ENCODE measurements at places on chromosomes 1 and 21.

GRCh38 chr1:67764633-67765032 lies 68.6 kb downstream of the GNG12 start:
- no peaks in the 10 kb centered on the region for H3K36me3 ChIP-seq
- peaks cover 4% of the 10 kb centered on the region for H3K4me1 ChIP-seq
- no peak overlapping the region for H3K27ac ChIP-seq
- no peak overlapping the region for H3K4me3 ChIP-seq

DNA sequence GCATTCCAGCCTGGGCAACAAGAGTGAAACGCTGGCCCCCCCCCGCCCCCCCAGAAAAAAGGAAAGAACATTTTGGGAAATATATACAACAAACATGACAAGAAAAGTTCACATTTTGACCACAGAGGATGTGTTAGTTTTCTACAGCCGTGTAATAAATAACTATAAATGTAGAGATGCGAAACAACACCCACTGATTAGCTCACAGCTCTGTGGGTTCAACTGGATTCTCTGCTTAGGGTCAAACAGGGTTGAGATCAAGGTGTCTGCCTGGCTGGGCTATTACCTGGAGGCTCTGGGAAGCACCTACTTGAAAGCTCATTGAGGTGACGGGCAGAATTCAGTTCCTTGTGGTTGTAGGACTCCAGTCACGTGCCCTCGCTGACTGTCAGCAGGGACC lies 11.1 kb upstream of the VPS26C start:
- no peak for DNase-seq
- H3K36me3 ChIP-seq: no peaks in the 10 kb centered on the region
- no peaks in the 10 kb centered on the region for H3K4me1 ChIP-seq
- H3K4me3 ChIP-seq: no peak overlapping the region

DNA sequence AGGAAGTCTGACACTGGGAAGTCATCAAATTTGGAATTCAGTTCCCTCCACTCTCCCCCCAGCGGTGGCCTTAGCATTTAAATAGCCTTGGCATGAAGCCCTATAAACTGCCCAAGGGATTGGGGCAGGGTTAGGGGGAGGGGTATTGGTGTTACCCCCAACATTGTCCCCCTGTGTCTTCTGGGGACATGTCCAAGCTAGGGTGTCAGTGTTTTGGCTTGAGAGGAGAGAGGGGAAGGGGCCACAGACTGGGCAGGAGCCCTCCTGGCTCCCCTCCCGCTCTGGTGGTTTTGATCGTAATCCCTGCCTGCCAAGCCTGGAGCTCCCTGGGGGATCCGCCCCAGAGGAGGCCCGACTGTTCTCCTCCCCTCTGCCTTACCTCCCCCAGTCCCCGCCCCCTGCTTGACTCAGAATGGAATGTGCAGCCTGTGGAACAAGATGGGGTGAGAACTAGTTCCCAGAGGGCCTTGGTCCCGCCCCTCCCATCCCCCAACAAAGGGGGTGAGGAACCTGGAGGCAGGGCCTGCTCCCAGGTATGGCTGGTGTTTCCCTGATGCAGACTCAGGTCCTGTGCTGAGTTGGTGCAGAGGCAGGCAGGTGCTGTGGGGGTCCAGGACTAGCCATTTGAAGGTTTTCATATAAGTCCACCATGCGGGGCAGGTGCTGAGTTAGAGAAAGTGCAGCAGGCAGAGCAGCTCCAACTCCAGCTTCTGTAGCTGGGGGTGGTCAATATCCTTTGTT lies 7.4 kb downstream of the SOX13 start:
- H3K4me1 ChIP-seq: peaks cover 5% of the 10 kb centered on the region
- H3K27me3 ChIP-seq: peaks cover 47% of the 10 kb centered on the region
- H3K36me3 ChIP-seq: no peaks in the 10 kb centered on the region
- DNase-seq: no peak
- no peak overlapping the region for H3K4me3 ChIP-seq

GRCh38 chr1:13706046-13706445 lies 6.1 kb downstream of the PRDM2 start:
- DNase-seq: no peak
- no peaks in the 10 kb centered on the region for H3K27me3 ChIP-seq
- peaks cover 50% of the 10 kb centered on the region for H3K4me1 ChIP-seq
- no peak overlapping the region for H3K27ac ChIP-seq
- no peak overlapping the region for H3K4me3 ChIP-seq
- peaks cover 13% of the 10 kb centered on the region for H3K36me3 ChIP-seq

GRCh38 chr1:211376807-211377470 lies 50.3 kb downstream of the TRAF5 start:
- DNase-seq: no peak
- H3K27me3 ChIP-seq: no peaks in the 10 kb centered on the region
- no peak overlapping the region for H3K4me3 ChIP-seq
- H3K4me1 ChIP-seq: peaks cover 14% of the 10 kb centered on the region

GRCh38 chr1:62809788-62810187 lies 25.9 kb downstream of the ATG4C start:
- no peaks in the 10 kb centered on the region for H3K27me3 ChIP-seq
- peaks cover 3% of the 10 kb centered on the region for H3K4me1 ChIP-seq
- DNase-seq: no peak
- H3K4me3 ChIP-seq: no peak overlapping the region

DNA sequence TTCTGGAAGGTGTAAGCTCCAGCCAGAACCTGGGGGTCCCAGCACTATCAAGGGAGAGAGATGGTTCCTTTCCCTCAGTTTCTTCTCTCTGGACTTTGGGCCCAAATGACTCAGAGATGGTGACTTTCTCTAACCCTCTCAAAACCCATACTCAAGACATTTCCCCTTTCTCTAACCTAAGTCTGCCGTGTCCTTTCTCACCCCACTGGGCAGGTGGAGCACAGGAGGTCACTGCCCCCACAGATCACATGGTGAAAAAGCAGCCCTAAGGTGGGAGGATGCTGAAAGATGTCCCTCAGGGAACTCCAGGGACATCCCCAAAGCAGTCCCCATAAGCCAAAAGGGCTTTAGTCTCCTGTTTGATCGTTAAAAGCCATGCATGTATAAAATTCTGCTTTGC lies 173.7 kb downstream of the HIVEP3 start:
- H3K4me1 ChIP-seq: peaks cover 70% of the 10 kb centered on the region
- no peaks in the 10 kb centered on the region for H3K27me3 ChIP-seq
- H3K4me3 ChIP-seq: no peak overlapping the region
- DNase-seq: no peak
- H3K36me3 ChIP-seq: peaks cover 1% of the 10 kb centered on the region
- H3K27ac ChIP-seq: no peak overlapping the region

DNA sequence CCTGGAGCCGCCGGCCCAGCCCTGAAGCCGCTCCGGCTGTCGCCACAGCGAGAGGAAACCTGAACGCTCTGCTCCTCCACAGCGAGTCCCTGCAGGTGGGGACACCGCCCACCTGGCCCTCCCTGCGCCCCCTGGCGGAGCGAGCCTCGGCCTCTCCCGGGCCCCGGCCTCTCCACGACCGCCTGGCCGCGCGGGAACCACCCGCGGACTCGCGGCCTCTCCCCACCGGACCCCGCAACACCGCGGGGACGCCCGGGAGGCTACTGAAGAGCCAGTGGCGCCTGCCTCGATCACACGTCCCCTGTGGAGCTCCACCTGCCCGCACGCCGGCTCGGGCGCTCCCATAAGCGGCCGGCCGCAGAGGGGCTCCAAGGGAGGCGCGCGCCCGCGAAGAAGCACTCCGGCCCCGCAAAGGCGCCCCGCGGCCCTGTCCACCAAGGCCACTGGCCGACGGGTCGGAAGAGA lies 109.6 kb downstream of the KCNN3 start:
- H3K4me1 ChIP-seq: peaks cover 48% of the 10 kb centered on the region
- H3K4me3 ChIP-seq: peak overlapping the region; percentile 49
- peak overlapping the region; percentile 90 for H3K27ac ChIP-seq
- H3K36me3 ChIP-seq: no peaks in the 10 kb centered on the region

GRCh38 chr1:154663471-154664060 lies 55.6 kb upstream of the ADAR start:
- H3K27ac ChIP-seq: no peak overlapping the region
- H3K4me3 ChIP-seq: no peak overlapping the region
- peaks cover 5% of the 10 kb centered on the region for H3K4me1 ChIP-seq
- no peaks in the 10 kb centered on the region for H3K36me3 ChIP-seq
- H3K27me3 ChIP-seq: peaks cover 18% of the 10 kb centered on the region

GRCh38 chr1:97898948-97899347 lies 21.9 kb downstream of the DPYD start:
- H3K4me3 ChIP-seq: no peak overlapping the region
- no peak for DNase-seq
- H3K27ac ChIP-seq: no peak overlapping the region

DNA sequence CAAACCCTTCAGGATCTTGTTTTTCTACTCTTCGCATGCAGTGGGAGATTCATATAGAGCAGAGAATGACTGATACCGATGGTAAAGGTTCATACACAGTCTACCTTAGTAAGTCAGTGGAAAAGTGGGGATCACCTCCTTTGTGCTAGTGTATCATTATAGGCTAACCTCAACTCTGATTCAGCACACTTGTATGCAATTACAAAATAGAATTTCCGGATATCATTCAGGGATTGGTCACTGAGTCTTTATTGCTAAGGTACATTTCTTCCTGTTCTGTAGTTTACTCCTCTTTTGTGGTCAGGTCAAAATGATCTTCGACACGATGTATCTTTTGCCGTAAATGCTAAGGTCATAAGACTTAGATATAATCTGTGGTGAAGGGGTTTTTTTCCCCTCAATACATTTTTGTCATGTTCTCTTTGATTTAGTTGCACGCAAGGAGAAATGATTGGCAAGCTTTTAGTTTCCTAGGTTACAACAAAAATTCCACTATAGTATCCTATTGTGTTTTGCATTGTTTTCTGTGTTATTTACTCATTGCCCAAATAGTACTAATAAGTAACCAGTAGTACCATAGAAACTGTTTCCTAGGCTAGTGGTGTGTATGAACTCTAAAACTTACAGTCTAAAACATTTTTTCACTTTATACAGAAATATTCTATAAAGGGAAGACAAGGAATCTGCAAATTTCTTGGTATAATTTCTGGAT lies 35.7 kb upstream of the PLA2G4A start:
- H3K36me3 ChIP-seq: no peaks in the 10 kb centered on the region
- H3K27me3 ChIP-seq: no peaks in the 10 kb centered on the region
- DNase-seq: no peak
- H3K4me1 ChIP-seq: no peaks in the 10 kb centered on the region
- H3K4me3 ChIP-seq: no peak overlapping the region

DNA sequence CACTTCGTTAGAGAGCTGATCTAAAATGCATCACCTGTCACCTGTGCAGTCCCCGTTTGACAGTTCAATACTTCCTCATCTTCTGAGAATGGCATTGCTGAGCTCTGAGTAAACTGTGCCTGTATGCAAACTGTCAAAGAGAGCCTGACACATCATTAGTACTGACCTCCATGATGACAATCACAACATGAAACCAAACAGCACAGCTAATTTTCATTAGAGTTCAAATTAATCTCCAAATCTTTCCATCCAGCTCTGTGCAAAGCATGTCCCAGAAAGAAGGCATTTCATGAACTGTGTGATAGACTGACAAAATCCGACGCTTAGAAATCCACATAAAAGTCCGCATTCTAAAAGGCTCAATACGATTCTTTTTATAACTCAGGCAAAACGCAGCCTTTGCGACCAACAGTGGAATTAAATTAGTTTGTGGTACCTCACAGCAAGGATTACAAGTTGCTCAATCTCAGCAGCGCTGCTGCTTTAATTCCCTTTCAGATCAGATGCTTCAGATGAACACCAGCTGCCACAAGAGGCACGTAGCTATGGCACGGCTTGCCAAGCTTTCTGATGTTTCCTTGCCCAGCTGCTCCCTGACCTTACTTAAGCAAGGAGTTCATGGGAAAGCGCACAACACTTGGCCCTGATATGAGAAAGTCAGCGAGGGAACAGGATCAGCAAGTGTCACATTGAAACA lies 765.5 kb upstream of the PRMT6 start:
- H3K4me3 ChIP-seq: no peak overlapping the region
- no peaks in the 10 kb centered on the region for H3K4me1 ChIP-seq
- no peaks in the 10 kb centered on the region for H3K36me3 ChIP-seq
- no peak for DNase-seq
- H3K27me3 ChIP-seq: no peaks in the 10 kb centered on the region
- no peak overlapping the region for H3K27ac ChIP-seq

DNA sequence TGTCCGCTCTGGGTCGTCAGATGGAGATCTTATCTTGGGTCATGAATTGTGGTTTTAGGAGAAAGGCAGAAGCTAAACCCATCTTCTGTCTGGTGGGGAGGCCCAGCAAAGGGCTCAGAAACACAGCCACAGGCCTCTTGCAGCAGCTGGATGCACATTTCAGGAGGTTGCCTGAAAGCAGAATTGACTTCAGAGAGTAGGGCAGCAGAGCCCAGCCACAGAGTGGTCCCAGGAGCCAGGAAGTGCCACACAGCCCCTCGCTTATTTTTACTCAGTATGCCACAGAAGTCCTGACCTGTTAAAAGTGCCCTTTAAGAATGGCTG lies 8.3 kb upstream of the RIPK4 start:
- no peak overlapping the region for H3K27ac ChIP-seq
- H3K4me3 ChIP-seq: no peak overlapping the region
- DNase-seq: no peak
- H3K36me3 ChIP-seq: no peaks in the 10 kb centered on the region
- peaks cover 89% of the 10 kb centered on the region for H3K27me3 ChIP-seq
- H3K4me1 ChIP-seq: no peaks in the 10 kb centered on the region

DNA sequence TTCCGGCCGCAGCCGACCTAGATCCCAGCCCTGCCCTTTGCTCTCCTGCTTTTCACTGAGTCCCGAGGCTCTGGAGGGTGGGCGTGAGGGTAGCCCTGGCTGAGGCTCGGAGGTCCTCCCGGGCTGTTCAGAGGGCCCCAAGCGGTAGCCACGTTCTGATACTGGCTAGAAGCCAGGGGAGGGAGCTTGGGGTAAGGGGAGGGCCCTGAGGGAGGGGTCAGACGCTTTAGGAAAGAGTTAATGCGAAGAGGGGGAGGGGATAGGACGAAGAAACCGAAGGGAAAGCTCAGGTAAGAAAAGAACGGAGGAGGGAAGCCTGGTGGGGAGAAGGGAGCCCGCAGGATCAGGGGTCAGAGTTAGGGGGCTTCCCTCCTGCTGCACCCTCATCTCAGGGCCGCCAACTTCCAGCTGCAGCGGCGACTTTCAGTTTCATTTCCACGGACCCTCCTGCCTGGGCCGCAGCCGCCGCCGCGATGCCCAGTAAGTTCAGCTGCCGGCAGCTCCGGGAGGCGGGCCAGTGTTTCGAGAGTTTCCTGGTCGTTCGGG lies at the start of gene MOV10:
Gene MOV10, plus strand, starts transcription at position 220 of the 546 bp plus-strand sequence. Its CDS starts 254 bp downstream, at position 474.
- peaks cover 57% of the 10 kb centered on the region for H3K36me3 ChIP-seq
- DNase-seq: peak; percentile 79
- H3K27me3 ChIP-seq: peaks cover 5% of the 10 kb centered on the region
- peak within 1 kb of the TSS; percentile 97 for H3K4me3 ChIP-seq
- peaks cover 34% of the 10 kb centered on the region for H3K4me1 ChIP-seq

DNA sequence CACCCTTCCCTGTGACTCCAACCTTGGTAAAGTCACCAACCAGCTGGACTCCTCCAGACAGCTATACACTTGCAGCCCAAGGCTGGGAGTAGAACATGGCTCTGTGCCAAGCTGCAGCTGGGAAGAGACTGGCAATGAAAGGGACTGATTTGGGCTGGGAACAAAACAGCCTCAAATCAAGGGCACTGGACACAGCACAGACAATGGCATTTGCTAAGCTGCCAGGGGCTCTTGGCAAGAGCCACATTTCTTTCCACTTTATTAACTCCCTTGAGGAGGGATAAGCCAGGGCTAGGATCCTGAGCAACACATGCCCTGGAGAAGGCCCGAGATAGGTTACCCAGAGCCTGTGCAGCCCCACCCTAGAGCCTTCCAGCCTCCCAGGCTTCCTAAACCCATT lies 12.0 kb downstream of the SYT11 start:
- no peak overlapping the region for H3K4me3 ChIP-seq
- H3K36me3 ChIP-seq: no peaks in the 10 kb centered on the region
- H3K4me1 ChIP-seq: no peaks in the 10 kb centered on the region
- H3K27ac ChIP-seq: no peak overlapping the region
- DNase-seq: no peak

- peak overlapping the region; percentile 95 for H3K27ac ChIP-seq
- H3K27me3 ChIP-seq: peaks cover 5% of the 10 kb centered on the region
- H3K36me3 ChIP-seq: peaks cover 50% of the 10 kb centered on the region
- H3K4me1 ChIP-seq: peaks cover 34% of the 10 kb centered on the region
- H3K4me3 ChIP-seq: peak overlapping the region; percentile 97
Observed at GRCh38 chr1:112674986-112675727, 698 bp downstream of the MOV10 start.

Measured in activated naive CD4-positive, alpha-beta T cell treated with anti-CD3 and anti-CD28 coated beads, Interleukin-2, amount 10 ng/mL, durations not matched to agents 7 days and 5 days (primary cell).